Fibroblast of skin of left quadriceps (primary cell): ENCODE measurements at places on chromosomes 12 and 14.

- DNase-seq, result no peak
Measured at GRCh38 chr12:27478949-27479348, 32.4 kb downstream of the SMCO2 start.

DNA sequence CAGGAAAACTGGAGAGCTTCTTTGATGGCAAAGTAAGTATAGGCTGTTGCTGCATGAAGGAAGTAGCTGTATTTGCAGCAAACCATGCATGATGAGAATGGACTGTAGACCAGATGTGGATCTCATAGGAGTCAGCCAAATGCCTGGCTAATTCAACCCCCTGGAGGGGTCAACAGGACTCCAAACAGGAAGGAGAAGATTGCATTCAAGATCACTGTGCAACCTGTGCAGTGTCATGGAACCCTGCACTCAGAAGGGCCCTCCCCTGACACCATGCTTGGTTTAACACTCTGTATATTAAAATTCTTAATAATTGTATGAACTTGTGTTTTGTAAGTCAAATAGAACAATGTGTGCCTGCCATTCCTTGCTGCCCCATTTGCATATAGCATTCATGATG, 225.1 kb upstream of the FSCB start:
- DNase-seq, result no peak

GRCh38 chr12:7264538-7264937, 39.3 kb upstream of the ACSM4 start:
- no peak for DNase-seq

DNA sequence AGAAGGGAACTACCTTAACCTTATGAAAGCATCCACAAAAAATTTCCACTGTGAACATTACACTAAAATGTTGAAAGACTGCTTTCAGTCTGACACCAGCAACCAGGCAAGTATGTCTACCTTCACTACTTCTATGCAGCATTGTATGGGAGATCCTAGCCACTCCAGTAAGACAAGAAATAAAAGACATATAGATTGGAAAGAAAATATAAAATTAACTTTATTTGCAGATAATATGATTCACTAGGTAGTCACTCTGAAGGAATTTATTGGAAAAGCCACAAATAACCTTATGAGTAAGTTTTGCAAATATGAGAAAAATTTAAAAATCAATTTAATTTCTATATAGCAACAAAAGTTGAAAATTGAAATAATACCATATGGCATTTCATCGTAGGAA, 172.0 kb downstream of the RERGL start:
- DNase-seq, result no peak

DNA sequence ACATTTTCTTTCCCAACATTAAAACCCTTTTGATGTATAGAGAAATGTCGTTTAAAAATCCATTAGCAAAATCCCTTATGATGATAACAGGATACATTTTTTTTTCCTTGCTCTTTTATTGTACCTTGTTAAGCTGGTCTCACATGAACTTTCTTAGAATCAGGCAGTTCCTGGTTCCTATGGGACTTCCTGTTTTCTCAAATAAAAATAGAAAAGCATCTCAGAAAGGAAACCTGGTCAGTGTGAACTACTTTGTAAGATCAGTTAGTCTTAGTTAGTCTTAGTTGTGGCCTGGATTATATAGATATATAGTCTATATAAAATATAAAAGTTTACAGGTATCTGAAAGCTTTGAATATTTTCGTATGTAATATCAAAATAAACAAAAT, 40.3 kb downstream of the LEMD3 start:
- DNase-seq, result no peak

- DNase-seq, result no peak
Measured at GRCh38 chr12:109098651-109099050, 1.3 kb downstream of the UNG start.

DNA sequence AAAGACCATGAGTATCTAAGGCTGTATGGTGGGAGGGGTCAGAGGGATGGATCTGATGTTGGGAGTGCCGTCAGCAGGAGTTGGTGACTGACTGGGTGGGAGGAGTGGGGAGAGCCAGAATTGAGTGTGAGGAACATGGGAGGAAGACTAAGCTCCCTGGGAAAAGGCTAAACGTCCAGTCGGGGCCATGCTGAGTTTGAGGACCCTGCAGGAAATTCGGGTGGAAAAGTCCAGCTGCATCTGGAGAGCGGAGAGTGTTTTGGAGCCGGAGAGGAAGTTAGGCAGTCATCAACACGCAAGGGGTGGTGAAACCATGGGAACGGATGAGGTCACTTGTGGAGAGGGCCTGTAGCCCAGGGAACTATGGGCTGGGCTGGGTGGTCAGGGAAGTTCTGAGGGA, 60.9 kb downstream of the ELK3 start:
- DNase-seq, result no peak

GRCh38 chr14:57462551-57462950, 31.1 kb downstream of the CCDC198 start:
- DNase-seq, result no peak

GRCh38 chr12:128755566-128755965, 68.2 kb downstream of the SLC15A4 start:
- DNase-seq, result no peak

GRCh38 chr12:127363392-127363791, 903.6 kb upstream of the TMEM132C start:
- no peak for DNase-seq

DNA sequence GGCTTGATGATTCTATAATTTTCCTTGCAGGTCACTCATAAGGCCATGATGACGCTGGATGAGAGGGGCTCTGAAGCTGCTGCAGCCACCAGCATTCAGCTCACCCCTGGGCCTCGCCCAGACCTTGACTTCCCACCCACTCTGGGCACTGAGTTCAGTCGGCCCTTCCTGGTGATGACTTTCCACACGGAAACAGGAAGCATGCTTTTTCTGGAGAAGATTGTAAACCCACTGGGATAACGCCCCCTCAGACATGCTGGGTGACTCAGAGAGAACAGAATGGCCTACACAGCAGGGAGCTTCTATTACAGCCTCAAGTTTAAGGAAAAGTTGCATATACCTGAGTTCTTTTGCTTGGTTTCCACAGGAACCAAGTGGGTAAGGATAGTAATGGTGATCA, 34.3 kb downstream of the SERPINA3 start:
- DNase-seq, result no peak

GRCh38 chr14:90336985-90337384, 5.2 kb upstream of the NRDE2 start:
- DNase-seq, result no peak

- DNase-seq, result no peak
Measured at GRCh38 chr12:1041478-1041877, 50.5 kb downstream of the ERC1 start.

DNA sequence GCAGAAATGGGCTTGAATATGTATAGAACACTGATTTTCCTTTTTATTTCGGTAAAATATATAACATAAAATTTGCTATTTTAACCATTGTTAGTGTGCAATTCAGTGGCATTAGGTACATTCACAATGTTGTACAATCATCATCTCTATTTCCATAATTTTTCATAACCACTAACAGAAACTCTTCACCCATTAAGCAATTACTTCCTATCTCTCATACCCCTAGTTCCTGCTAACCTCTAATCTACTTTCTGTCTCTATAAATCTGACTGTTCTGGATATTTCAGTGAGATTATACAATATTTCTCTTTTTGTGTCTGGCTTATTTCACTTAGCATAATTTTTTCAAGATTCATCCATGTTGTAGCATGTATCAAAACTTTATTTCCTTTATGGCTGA, 8.9 kb upstream of the RNF212B start:
- DNase-seq, result no peak

GRCh38 chr12:132437252-132437932, 52.6 kb upstream of the FBRSL1 start:
- no peak for DNase-seq

DNA sequence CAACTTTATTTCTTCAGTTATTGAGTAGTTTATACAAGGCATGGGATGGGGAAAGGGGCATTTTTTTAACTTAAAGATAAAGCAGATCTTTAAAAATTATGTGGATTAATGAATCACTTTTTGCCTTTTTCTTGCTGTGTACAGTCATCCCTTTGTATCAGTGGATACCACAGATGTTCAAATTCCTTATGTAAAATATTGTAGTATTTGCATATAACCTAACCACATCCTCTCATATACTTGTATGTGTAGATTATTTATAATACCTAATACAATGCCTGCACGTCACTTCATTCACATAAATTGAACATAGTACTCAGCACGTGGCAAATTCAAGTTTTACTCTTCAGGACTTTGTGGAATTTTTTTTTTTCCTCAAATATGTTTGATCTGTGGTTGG, 66.5 kb upstream of the MON2 start:
- no peak for DNase-seq

GRCh38 chr14:69432364-69432763, 33.9 kb downstream of the SLC39A9 start:
- DNase-seq, result no peak

GRCh38 chr12:128554546-128555304, 269.0 kb downstream of the SLC15A4 start:
- DNase-seq, result no peak

- DNase-seq, result no peak
Measured at GRCh38 chr14:23043145-23043544, 1.1 kb downstream of the PSMB11 start.

GRCh38 chr14:91380610-91381371, 36.8 kb downstream of the CCDC88C start:
- DNase-seq, result peak; percentile 27

- no peak for DNase-seq
Measured at GRCh38 chr14:22266142-22266442, 322.9 kb downstream of the DAD1 start.

- DNase-seq, result no peak
Measured at GRCh38 chr12:95200128-95200894, 17.0 kb downstream of the FGD6 start.

DNA sequence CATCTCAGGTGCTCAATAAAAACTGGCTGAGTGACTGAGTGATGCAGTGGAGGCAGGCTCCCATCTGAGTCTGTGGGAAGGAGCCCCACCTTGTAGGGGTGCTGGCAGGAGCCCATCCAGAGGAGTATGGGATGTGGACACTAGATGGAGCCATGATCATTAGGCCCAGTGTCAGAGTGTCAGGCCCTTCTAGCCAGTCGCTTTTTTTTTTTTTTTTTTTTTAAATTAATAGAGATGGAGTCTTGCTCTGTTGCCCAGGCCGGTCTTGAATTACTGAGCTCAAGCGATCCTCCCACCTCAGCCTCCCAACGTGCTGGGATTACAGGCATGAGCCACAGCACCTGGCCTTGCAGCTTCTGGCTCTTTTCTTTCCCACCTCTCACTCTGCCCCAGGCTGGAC, 11.5 kb downstream of the RITA1 start:
- DNase-seq, result no peak

- DNase-seq, result no peak
Measured at GRCh38 chr14:94383777-94384176, 4.6 kb downstream of the SERPINA1 start.

DNA sequence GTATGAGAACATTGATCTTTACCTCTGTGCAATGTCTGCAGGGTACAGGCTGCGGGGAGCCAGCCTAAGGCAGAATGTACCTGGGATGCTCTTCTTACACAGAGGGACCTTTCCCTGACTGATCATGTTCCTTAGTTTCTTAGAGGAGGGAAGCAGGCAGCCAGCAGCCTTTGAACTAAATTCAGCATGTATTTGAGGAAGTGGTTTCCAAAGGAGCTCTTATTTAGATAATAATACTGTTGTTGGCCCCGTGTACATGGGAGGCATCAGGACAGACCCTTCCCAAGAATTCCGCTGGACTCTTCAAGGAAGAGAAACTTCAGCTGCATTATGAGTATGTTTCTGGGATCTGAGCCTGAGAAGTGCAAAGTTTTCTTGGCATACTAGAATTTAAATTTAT, 98.8 kb downstream of the CCDC92 start:
- DNase-seq, result no peak

DNA sequence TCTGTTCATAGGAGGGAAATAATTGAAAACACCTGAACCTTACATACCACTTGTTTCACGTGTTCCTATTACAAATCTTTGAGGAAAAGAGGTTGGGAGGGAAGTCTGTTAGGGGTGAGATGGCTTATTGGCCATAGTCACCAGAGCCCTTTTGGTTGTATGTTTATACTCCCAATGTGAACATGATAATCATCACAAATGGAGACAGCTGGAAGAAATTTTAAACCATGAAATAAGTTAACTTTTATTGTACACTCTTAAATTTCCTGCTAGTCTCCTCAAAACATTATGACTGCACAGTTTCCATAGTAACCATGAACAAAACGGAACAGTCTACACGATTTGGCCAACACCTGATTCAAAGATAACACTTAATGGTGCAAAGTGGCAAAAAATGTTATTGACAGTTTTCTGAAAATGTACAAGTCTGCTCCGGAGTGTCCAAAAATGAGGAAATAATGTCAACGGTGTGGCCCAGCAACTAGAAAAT, 56.9 kb downstream of the LMNTD1 start:
- DNase-seq, result peak; percentile 74

DNA sequence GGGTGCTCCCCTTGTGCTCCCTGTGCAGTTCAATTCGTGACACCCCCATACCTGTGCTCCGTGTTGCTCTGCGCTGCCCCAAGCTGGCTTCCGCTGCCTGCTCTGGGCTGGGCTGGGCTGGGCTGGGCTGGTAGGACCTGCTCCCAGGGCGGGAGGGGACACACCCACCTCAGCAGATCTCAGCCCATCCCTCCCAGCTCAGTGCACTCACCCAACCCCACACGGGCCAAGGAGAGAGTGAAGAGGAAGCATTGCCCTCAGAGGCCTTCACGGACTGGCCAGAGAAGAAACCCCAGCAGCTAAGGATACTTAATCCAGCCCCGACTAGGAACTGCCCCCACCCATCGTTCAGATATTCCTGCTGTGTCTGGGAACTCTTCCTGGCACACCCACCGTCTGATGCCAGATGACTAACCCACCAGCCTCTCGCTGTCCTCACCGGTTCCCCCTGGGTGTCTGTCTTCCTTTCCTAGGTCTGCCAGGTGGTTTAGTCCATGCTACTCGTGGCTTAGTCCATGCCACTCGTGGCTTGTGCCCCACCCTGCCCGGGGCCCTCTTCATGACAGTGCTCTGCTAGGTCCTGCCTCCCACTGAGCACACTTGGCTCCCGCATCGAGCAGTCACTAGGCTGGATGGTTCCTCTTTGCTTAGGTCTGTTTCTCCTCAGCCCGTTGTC, at the start of gene LPAR5:
LPAR5 (minus strand) TSS at position 104 of the 676 bp plus-strand sequence. CDS start 14,711 bp downstream, outside the sequence.
- DNase-seq, result no peak

GRCh38 chr12:96419576-96420276, 19.5 kb upstream of the CDK17 start:
- no peak for DNase-seq

GRCh38 chr12:127823801-127824200, 443.2 kb upstream of the TMEM132C start:
- no peak for DNase-seq

DNA sequence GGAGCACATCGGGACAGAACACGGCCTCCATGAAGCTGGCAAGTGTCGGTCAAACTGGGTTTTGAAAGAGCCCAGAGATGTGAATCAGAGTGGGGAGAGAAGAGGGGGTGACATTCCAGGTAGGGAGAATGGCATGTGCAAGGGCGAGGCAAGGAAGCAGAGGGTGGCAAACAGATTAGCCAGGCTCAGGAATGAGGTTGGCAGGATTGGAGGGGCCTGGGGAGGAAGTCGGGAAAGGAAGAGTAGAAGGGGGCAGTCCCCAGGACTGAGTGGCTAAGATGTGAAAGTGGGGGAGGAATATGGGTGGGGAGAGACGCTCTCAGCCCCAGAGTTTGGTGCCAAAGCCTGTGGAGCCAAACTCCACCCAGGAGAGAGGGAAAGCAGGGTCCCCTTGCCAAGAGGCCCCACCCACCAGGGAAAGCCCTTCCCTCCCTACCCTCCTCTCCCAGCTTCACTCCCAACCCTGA, 5.5 kb upstream of the HDAC7 start:
- DNase-seq, result no peak
